ENCODE measurements at places on chromosomes 11 and 22.

DNA sequence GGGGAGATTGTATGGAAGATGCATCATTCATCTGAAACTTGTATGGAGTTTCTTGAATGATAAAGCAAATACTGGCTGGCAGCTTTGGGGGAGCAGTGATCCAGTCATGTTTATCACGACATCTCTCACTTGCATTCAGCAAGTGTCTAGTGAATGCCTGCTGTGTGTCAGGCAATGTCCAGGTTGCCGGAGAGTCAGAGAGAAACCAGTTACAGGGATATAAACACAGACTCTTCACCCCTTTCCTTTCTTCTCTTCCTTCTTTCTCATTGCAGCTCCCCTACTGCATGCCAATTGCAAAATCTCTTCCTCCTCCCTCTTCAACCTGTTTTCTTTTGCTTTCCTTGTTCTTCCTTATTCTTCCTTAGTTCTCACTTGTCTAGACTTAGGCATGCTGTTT is 206.6 kb upstream of the SEZ6L start:
- DNase-seq, result no peak

DNA sequence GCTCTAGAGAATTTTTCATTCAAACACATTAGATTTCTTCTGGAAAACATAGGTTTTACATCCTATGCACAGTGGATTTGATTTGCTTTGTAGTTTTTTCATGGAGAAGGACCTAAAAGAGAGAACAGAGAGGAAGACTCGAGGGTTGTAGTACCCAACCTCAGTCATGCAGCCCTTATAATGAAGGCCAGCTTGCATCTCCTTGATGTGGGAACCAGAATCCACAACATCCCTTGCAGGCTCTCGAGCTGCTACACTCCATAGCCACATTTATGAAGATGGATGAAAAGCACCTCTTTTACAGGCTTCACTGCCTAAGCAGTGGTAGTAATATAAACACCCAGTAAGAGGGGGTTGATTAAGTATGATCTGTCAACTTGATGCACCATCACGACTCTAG is 9.5 kb upstream of the OR5B12 start:
- no peak for DNase-seq

GRCh38 chr11:124467381-124467927 is 22.0 kb upstream of the OR8B8 start:
- DNase-seq, result no peak

GRCh38 chr11:32843544-32843943 is 13.8 kb downstream of the PRRG4 start:
- no peak for DNase-seq

- DNase-seq, result no peak
Measured at GRCh38 chr11:28536504-28537267, 428.5 kb downstream of the METTL15 start.

- DNase-seq, result no peak
Measured at GRCh38 chr11:2927121-2927800, 2.0 kb downstream of the PHLDA2 start.

GRCh38 chr22:50184004-50184901 is 1.5 kb upstream of the TRABD start:
- no peak for DNase-seq

DNA sequence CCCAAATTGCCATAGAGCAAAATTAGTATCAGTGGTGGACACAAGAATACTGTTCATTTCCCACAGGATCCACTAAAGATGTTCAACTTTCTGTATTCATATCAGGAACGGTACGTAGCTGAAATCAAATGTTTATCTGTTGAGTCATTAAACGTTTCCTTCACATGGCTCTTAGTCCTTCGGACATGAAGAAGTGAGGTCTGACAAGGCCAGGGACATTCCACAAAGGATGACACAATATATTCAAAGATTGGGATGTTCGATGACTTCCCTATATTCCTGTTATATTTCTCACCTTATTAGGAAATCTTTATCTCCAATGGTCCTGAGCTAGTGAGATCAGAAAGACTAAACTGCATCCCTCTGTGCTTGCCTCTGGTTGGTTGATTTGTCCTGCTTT is 129.0 kb downstream of the ETS1 start:
- no peak for DNase-seq

GRCh38 chr11:5605849-5606248 is 9.4 kb downstream of the TRIM6 start:
- no peak for DNase-seq

- DNase-seq, result no peak
Measured at GRCh38 chr22:50630376-50630775, 2.4 kb upstream of the ARSA start.

GRCh38 chr22:28710576-28711191 is 30.9 kb downstream of the CHEK2 start:
- DNase-seq, result no peak

GRCh38 chr22:43209971-43210370 is 23.0 kb upstream of the TTLL12 start:
- DNase-seq, result no peak

- no peak for DNase-seq
Measured at GRCh38 chr11:6196396-6196795, 2.6 kb upstream of the OR52W1 start.

GRCh38 chr22:45199723-45200122 is 36.0 kb downstream of the NUP50 start:
- no peak for DNase-seq

- no peak for DNase-seq
Measured at GRCh38 chr22:28773461-28773867, 969 bp downstream of the CCDC117 start.

- DNase-seq, result no peak
Measured at GRCh38 chr11:2586087-2586792, 113.6 kb downstream of the KCNQ1OT1 start.

GRCh38 chr11:62566247-62566646 is 7.4 kb downstream of the EEF1G start:
- no peak for DNase-seq

- DNase-seq, result no peak
Measured at GRCh38 chr22:26711205-26711963, 54.0 kb downstream of the MIAT start.

GRCh38 chr11:36288442-36289225 is 590 bp downstream of the COMMD9 start:
- DNase-seq, result no peak

GRCh38 chr11:106088896-106089295 is 11.4 kb downstream of the AASDHPPT start:
- no peak for DNase-seq

GRCh38 chr11:116838321-116839084 is 1.1 kb upstream of the APOA1 start:
- DNase-seq, result no peak

- no peak for DNase-seq
Measured at GRCh38 chr11:71977743-71978418, 20.8 kb upstream of the IL18BP start.

DNA sequence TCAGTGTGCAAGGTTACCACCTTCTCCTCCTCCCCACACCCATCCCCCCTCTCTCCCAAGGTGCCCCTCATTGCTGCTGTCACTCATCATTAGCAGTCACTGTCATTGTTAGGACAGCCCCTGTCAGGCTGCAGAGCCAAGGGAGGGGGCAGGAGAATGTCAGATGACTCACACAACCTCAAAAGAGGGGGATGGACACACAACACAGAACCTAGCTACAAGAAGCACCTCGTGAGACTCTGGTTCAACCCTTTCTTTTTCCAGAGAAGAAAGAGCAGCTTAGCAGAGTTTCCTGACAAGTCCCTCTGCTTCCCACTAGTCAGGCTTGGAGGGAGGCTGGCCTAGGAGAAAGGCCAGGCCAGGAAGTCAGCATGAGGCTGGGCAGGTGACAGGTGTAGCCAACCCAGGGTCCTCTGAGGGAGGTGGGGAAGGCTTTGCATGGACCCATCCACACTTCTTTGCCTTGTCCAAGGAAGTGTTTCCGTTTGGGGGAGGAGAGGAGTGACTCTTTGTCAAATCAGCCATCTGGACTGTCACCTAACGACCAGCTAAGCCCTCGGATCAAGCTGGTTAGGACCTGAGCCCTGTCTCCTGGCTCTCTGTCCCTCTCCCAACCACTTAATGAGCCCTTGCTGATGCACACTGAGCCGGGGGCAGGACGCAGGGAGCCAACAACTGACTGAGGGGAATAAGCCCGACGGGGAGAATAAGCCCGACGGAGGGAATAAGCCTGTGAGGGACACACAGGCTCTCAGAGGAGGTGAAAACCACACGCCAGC is 18.3 kb downstream of the ADORA2A start:
- DNase-seq, result no peak

DNA sequence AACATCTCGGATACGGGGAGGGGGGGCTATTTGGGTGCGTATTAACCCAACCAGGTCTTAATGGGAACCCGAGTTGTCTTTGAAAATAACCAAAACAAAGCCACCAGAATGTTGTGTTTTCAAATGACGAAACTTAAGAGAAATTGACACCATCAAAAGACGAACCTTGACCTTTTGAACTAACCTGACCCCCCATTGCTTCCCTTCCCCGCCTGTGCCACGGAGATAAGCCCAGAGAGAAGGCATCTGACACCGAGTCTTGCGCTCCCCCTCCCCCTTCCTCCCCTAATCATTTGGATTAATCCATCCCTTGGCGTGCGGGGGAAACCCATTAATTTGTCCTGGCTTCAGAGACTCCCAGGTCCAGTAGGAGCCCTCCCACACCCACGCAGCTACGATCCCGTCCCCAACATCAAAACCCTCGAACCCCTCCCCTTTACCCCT is 4.5 kb upstream of the GCAT start:
- DNase-seq, result no peak

- no peak for DNase-seq
Measured at GRCh38 chr11:94750319-94751217, 17.6 kb upstream of the AMOTL1 start.

- DNase-seq, result no peak
Measured at GRCh38 chr22:23743303-23743705, 7.6 kb downstream of the ZNF70 start.

- DNase-seq, result no peak
Measured at GRCh38 chr11:80629466-80629865, 1188.6 kb upstream of the TENM4 start.

DNA sequence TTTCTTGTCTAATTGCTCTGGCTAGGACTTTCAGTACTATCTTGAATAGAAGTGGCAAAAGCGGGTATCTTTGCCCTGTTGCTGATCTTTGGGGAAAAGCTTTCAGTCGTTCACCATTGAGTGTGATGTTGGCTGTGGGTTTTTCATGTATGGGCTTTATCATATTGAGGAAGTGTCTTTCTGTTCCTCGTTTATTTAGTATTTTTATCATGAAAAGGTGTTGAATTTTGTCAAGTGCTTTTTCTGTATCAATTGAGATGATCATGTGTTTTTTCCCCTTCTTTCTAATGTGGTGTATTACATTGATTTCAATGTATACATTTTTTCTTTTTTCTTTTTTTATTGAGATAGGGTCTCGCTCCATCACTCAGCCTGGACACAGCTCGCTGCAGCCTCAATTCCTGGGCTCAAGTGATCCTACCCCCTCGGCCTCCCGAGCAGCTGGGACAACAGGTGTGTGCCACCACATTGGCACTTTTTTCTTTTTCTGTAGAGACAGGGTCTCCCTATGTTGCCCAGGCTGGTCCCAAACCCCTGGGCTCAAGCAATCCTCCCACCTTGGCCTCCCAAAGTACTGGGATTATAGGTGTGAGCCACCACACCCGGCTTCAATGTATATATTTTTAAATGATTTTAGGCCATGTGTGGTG is 5.3 kb upstream of the GNB1L start:
- no peak for DNase-seq

GRCh38 chr22:19996694-19997384 is 19.8 kb downstream of the ARVCF start:
- no peak for DNase-seq

GRCh38 chr11:16299390-16299789 is 57.0 kb downstream of the SOX6 start:
- DNase-seq, result no peak

DNA sequence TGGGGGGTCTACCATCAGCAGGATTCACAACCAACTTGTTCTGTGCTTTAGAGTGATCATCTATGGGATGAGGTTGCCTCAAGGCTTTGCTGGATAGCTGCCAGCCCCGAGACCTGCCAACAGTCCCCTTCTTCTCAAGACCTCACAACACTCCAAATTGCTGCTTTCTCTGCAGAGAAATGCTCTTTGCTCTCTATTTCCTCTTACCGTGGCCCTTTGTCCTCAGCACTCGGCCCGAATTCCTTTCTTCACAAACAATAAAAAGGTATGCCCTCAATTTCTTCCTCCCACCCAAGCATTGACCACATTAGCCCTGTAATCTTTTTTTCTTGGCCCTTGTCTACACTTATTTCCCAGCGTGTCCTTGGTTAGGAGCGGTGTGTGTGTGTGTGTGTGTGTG is 147.4 kb upstream of the SNX19 start:
- no peak for DNase-seq

GRCh38 chr11:45755281-45755859 is 49.6 kb upstream of the SLC35C1 start:
- DNase-seq, result no peak

GRCh38 chr11:73281796-73282660 is 9.9 kb downstream of the P2RY6 start:
- DNase-seq, result no peak

DNA sequence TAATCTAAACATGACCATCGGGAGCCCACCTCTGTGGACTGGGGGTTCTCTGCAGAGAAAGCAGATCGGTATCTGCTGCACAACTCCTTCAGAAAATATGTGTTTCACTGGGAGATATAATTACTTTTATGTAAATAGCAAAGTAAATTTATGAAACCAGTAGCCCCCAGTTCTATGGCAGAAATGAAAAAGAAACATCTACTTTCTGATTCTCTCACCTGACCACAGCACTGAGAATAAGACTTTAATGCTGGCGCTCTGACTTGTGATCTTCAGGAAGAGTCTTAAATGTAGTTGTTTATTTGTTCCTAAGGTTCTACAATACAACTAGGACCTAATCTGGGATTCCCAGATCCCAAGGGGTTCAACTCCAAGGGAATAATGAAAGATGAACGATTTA is 518.0 kb downstream of the DLG2 start:
- DNase-seq, result no peak

GRCh38 chr11:33860926-33861325 is 30.9 kb downstream of the LMO2 start:
- no peak for DNase-seq

DNA sequence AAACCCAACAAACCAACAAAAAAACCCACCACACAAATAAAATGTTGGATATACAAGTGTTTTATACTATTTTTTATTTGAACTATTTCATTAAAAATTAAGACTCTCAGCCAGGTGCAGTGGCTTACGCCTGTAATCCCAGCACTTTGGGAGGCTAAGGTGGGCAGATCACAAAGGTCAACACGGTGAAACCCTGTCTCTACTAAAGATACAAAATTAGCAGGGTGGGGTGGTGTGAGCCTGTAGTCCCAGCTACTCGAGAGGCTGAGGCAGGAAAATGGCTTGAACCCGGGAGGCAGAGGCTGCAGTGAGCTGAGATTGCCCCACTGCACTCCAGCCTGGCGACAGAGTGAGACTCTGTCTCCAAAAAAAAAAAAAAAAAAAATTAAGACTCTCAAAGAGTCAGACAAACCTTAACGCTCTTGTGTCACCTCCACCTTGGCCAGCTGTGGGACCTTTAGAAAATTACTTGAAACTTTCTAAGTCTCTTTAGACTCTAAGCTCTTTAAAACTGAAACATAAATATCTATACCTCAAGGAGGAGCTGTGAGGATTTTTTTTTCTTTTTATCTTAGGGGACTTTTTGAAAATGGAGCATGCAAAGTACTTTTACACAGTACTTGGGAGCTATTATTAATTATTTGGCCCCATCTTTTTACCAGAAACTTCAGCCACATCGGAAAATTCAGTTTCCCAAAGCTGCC is 68.4 kb upstream of the CLNS1A start:
- DNase-seq, result no peak

All from NCI-H2081 treated with DMSO at 0.1 percent for 48 hours (cell line).